ENCODE measurements at places on chromosomes 7 and 10.

- no peak for DNase-seq
These were observed 61.4 kb upstream of the ABCB5 start for GRCh38 chr7:20554072-20554471.

GRCh38 chr10:94631077-94631875 lies 52.3 kb upstream of the CYP2C18 start:
- no peak for DNase-seq

DNA sequence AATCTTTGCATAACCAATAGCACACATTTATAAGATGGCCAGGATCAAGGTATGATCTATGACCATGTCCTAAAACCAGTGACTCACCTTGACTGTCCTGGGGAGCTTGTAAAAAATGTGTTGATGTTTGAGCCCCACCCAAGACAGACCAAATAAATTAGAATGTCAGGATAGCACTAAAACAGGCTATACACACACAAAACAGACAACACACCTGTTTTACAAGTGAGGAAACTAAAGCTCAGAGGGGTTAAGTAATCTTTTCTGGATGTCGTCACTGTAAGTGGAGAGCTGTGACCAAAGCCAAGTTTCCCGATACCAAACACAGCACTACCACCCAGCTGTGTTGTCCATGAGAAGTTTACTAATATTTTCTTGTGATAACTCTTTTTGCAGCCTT lies 84.5 kb downstream of the AVL9 start:
- no peak for DNase-seq

DNA sequence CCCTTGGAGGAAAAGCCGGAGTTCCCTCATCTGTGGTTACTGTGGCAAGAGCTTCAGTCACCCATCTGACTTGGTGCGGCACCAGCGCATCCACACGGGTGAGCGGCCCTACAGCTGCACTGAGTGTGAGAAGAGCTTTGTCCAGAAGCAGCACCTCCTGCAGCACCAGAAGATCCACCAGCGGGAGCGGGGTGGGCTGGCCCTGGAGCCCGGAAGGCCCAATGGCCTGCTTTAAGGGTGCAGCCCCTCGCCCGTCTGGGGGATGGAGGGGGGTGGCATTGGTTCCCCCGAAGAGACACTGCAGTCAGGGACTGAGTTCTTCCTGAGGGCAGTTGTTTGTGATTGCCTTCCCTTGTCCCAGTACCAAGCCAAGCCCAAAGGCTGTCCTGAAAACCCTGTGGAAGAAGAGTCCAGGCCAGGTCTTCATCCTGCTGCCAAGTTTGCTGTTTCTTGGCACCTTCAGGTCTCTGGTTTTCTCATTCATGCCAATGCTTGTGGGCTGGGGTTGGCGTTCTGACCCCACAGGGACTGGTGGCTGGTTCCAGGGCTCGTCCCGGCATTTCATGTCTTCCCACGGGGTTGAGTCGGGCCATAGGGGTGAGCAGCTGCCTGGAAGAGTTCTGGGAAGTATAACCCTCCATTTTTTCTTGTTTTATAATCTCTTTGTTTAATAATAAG lies 7.7 kb upstream of the ZNF783 start:
- DNase-seq: no peak
